Stimulated activated CD4-positive, alpha-beta T cell treated with anti-CD3 and anti-CD28 coated beads, Interleukin-4, amount 100 ng/mL, for 4 hours (primary cell): ENCODE measurements at places on chromosomes 3 and 15.

GRCh38 chr3:37852097-37852496 lies 9.6 kb upstream of the CTDSPL start:
- DNase-seq: no peak

DNA sequence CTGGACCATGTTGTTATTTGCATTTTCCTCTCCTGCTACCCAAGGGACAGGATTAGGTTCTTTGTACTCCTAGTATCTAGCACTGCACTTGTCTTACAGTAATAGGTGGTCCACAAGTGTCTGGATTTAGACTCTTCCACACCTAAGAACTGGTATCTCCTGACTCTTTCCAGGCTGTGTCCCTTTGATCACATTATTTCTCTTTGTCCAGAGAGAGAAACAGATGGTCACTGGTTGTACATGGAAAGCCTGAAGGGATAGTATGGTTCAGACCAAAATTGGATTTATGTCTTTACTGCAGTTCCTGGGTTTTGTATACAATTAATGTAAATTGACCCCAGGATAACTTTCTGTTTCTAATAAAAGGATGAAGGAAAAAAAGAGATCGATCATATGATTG lies 64.0 kb downstream of the PDE8A start:
- no peak for DNase-seq

GRCh38 chr3:168707900-168708299 lies 612.2 kb upstream of the GOLIM4 start:
- DNase-seq: no peak

GRCh38 chr3:189593581-189593980 lies 37.6 kb upstream of the TP63 start:
- no peak for DNase-seq

- DNase-seq: no peak
These were observed 5.8 kb upstream of the PPP4R2 start for GRCh38 chr3:72990701-72991395.

GRCh38 chr3:110956081-110956480 lies 115.5 kb upstream of the NECTIN3 start:
- no peak for DNase-seq

GRCh38 chr3:154178172-154178571 lies 57.0 kb downstream of the ARHGEF26 start:
- no peak for DNase-seq

GRCh38 chr3:194440756-194441155 lies 41.7 kb upstream of the GP5 start:
- no peak for DNase-seq

GRCh38 chr3:136247855-136248590 lies 2.1 kb upstream of the PCCB start:
- no peak for DNase-seq

DNA sequence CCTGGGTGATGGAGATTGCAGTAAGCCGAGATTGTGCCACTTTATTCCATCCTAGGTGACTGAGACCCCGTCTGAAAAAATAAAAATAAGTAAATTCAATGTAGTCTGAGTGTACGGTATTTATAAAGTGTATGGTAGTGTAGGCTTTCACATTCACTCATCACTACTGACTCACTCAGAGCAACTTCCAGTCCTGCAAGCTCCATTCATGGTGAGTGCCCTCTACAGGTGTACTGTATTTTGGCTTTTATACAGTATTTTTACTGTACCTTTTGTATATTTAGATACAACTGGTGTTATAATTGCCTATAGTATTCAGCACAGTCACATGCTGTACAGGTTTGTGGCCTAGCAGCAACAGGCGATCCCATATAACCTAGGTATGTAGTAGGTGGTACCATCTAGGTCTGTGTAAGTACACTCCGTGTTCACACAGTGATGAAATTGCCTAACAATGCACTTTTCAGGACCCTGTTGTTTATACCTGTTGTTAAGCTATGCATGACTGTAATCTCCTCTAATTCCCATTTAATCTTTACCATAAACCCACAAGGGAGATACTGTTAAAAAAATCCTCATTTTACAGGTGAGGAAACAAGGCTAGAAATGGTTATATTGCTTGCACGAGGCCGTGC lies 19.3 kb downstream of the CACNA1D start:
- no peak for DNase-seq

DNA sequence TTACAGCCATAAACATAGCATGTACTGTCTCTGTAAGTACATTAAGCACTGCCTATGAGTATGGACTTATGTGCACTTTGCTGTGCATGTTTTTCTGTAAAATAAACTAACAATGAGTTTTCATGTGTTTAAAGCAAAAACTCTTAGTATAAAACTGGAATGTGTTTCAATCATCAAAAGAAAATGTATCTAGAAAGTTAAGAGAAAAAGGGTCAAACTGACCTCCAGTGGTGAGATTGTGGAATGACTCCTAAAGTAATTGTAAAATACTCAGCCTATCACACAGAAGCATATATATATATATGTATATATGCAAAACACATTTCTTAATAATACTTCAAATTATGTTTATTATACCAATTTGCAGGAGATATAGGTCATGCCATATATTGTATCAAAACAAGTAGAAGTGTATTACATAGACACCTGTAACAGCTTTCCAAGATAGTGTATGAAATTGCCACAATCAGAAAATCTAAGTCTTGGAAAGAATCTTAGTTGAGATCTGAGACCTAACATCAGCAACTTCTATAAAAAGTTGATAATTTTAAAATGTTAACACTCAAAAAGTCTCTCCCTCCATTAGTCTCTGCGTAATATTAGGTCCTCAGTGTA lies 199.6 kb downstream of the FMN1 start:
- DNase-seq: no peak

- DNase-seq: no peak
These were observed 87.0 kb downstream of the PLXNA1 start for GRCh38 chr3:127069814-127070440.

DNA sequence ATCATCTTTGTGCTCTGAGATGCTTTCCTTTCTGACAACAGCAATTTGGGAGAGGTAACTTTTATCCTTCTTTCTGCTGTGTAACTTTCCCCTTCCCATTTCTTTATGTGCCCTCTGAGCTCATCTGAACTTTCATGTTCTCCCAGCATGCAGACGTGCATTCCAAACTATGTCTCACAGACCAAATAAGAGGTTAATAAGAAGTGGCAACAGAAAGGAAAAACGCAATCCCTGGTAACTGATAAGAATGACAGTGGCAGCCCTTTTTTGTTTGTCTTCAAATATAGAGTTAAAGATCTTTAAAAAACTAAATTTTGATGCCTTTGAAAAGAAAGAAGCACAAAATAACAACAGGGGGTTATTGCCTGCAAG lies 533.4 kb downstream of the FOXP1 start:
- DNase-seq: no peak

DNA sequence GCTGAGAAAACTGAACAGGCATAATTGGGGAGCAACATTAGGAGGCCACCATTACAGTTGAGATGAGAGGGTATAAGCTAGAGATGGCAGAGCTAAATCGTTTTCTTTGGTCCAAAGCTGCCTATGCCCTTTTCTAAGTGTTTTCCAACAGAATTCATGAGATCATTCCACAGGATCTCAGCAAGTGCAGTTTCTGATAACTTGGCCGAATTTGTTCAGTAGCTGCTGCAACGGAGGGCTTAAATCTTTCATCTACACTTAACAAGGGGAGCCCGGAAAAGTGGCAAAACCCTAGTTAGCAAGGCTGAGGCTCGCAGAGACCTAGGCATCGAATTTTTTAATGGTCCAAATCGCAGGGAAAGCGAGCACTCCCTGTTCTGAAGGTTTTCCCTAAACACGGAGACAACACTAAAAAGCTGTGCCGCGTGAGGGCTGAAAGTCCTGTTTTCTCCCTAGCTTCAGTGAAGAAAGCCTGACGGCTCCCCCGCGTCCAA lies 531 bp upstream of the BLOC1S6 start:
- no peak for DNase-seq

DNA sequence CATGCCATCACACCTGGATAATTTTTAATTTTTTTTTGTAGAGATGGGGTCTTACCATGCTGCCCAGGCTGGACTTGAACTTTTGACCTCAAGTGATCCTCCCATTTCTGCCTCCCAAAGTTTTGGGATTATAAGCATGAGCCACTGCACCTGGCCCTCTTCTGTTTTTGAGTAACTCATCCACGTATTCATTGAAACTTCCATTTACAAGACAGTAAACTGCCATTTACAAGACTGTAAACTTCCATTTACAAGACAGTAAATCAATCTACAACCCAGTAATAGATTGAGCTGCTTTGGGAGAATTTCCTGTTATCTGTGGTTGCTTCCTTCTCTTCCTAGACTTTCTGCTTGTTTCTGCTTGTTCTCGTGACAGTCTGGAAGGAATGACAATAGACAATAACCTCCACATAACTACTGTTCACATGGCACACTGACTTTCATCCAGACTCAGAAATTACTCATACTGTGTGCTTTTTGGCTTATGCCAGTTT lies 114.7 kb upstream of the CCNL1 start:
- DNase-seq: no peak

- DNase-seq: no peak
These were observed 36.7 kb upstream of the ATP10A start for GRCh38 chr15:25899870-25900269.

GRCh38 chr15:45089712-45090373 lies 24.1 kb downstream of the DUOX2 start:
- no peak for DNase-seq

DNA sequence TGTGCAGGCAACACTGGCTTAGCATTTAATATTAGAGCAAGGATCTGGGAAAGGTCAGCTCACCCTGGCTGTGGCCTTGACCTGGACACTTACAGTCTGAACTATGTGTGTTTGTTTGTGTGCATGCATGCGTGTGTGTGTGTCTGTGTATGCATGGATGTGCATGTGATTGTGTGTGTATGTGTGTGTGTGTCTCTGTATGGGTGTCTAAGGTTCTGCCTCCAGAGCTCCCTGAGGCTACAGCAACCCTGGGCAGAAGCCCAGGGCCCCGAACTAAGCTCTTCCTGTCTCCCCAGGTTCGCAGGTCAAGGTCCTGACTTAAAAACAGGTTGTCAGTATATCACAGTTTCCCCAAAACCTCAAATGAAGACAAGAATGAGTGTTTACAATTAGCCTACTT lies 51.3 kb downstream of the SUSD5 start:
- no peak for DNase-seq

- no peak for DNase-seq
These were observed 324.7 kb downstream of the SHQ1 start for GRCh38 chr3:72523429-72524151.

DNA sequence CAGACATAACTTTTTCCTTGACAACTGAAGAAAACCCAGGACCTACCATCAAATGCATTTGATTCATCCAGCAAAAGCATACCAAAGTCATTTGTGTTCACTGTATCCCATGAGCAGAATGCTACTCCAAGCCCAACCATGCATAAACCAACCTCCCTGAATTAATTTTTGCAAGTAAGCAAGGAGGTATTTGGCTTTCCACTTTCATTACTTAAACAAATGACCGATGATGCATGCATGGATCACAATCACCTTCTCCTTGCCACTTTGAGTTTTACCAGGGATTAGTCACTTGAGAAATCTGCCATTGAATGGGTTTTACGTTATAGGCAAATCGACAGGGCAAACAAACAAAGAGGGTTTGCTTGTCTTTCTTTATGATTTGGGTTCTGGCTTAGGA lies 214.8 kb downstream of the FMN1 start:
- DNase-seq: no peak

DNA sequence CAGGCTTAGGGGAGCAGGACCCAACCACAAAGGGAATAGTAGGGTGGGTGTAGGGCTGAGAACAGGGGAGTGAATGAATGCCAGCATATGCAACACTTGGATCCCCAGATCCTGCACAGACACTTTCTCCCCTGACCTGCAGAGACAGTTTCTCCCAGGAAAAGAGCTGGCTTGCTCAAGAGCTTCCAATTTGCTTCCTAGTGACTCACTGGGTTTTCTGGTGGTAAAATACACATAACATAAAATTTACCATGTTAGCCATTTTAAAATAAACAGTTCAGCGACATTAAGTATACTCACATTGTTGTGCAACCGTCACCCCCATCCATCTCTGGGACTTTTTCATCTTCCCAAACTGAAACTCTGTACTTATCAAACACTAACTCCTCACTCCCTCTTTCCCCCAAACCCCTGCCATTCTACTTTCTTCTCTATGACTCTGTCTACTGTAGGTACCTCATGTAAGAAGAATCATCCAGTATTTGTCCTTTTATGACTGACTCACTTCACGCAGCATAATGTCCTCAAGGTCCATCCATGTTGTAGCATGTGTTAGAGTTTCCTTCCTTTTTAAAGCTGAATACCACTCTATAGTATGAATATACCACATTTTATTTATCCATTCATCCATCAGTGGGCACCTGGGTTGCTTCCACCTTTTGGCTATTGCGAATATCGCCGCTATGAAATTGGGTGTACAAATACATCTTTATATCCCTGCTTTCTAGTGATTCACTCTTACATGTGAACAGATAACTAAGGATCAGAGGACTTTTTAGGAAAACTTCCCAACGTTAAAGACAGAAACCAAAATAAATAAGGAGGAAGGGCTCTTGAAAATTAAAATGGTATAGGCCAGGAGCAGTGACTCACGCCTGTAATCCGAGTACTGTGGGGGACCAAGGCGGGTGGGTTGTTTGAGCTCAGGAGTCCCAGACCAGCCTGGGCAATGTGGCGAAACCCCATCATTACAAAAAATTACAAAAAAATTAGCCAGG lies 95.6 kb upstream of the TJP1 start:
- DNase-seq: no peak

DNA sequence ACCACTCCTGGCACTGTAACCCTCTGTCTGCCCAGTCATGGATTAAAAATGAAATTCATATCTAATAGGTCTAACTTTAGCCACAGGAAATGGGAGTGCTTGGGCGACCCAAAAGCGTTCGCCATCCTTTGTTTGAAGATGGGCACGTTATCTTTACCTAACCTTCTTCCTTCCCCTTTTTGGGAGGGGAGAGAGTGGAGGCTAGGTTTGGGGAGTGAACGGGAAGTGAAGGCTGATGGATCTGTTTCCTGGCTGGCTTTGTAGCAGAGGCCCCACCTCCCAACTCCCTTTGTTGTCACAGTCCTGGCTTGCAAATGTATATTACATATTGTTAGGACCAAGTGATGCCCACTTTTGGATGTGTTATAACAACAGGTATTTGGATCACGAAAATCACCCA lies 98.1 kb upstream of the ARHGEF3 start:
- DNase-seq: no peak

DNA sequence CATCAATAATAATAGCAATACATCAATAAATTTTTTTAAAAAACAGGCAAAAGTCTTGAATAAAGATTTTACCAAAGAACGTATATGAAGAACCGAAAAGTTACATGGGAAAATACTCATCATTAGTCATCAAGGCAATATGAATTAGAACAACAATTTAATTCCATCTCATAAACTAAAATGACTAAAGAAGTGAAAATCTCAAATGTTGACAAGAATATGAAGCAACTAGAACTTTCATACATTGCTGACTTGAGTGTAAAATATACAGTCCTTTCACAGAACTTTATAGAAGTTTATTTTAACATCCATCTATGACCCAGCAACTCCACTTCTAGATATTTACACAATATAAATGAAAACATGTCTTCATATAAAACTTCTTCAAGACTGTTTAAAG lies 35.3 kb upstream of the ABHD10 start:
- no peak for DNase-seq

DNA sequence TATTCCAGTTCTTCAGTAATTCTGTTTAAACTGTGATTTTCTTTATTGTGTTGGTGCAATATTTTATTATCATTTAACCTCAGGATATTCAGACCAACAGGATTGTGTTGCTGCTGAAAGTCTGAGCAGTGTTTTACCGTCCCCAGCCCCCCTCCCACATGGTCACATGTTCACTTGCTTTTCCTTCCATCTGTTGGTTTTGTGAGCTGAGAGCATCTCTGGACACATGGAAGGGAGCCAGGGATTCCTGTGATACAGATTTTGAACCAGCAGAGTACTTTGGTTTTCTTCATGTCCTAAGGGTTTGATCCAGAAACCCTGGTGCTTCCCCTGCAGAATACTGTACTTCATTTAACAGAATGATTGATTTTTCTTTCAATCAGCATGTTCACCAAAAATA lies 11.9 kb downstream of the ARRDC4 start:
- DNase-seq: no peak
